ENCODE measurements at places on chromosomes 5 and 9. TPM values are rescaled to one million over a fixed set of nuclear protein-coding genes. Genes with fewer than 3 reads are reported as not detected.
A peak's percentile ranks its signal among the peaks of the same experiment; 100 is the strongest.

- H3K4me1 ChIP-seq = no peaks in the 10 kb centered on the region
- no peak overlapping the region for H3K4me3 ChIP-seq
These were observed 40.9 kb upstream of the BNIP1 start for GRCh38 chr5:173103411-173103810.

- no peak for DNase-seq
- H3K27me3 ChIP-seq = no peaks in the 10 kb centered on the region
- no peak overlapping the region for H3K27ac ChIP-seq
- H3K4me3 ChIP-seq = no peak overlapping the region
- H3K36me3 ChIP-seq = no peaks in the 10 kb centered on the region
These were observed 87.0 kb downstream of the RXRA start for GRCh38 chr9:134413112-134413715.

CDKN2B gene
- 0.80 TPM for total RNA-seq

DNA sequence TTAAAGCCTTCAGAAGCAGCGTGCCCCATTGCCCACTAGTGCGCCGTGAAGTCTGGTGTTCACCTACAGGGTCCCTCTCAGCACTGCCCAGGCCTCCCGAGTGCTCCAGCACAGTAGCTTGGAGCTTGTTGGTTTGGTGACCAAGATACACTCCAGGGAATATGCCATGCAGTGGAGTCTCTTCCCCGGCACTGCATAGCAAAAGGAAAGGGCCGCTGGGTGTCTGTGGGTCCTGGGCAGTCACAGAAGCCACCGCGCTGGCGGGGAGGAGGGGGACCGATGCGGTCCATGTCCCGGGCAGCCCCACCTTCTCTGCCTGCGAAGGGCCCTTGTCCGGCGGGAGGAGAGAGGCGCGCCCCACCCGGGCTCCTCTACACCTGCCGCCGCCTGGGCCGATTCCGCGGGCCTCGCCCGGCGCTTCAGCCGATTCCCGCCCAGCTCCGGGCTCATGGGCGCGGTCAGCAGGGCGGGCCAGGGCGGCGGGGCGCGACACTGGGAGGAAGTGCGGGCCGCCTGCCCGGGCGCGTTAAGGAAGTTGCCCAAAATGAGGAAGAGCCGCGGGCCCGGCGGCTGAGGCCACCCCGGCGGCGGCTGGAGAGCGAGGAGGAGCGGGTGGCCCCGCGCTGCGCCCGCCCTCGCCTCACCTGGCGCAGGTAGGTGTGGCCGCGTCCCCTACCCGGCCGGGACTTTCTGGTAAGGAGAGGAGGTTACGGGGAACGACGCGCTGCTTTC is at the start of gene SYK:
Gene SYK, plus strand, starts transcription at position 579 of the 732 bp plus-strand sequence. CDS start 42,080 bp downstream, outside the sequence.
- peak within 1 kb of the TSS; percentile 82 for H3K4me3 ChIP-seq
- H3K27ac ChIP-seq = peak within 1 kb of the TSS; percentile 94
- peaks cover 12% of the 10 kb centered on the region for H3K4me1 ChIP-seq
- H3K27me3 ChIP-seq = peaks cover 8% of the 10 kb centered on the region

HMCN2 gene
- 0.90 TPM for total RNA-seq

GRCh38 chr9:27925815-27926214 is 352.5 kb upstream of the C9orf72 start:
- DNase-seq = no peak
- H3K4me3 ChIP-seq = no peak overlapping the region
- H3K27ac ChIP-seq = no peak overlapping the region

GRCh38 chr9:91199739-91200497 is 161.8 kb downstream of the AUH start:
- no peak overlapping the region for H3K4me3 ChIP-seq
- peak overlapping the region; percentile 31 for H3K27ac ChIP-seq
- H3K36me3 ChIP-seq = no peaks in the 10 kb centered on the region
- peaks cover 4% of the 10 kb centered on the region for H3K4me1 ChIP-seq
- no peaks in the 10 kb centered on the region for H3K27me3 ChIP-seq

DNA sequence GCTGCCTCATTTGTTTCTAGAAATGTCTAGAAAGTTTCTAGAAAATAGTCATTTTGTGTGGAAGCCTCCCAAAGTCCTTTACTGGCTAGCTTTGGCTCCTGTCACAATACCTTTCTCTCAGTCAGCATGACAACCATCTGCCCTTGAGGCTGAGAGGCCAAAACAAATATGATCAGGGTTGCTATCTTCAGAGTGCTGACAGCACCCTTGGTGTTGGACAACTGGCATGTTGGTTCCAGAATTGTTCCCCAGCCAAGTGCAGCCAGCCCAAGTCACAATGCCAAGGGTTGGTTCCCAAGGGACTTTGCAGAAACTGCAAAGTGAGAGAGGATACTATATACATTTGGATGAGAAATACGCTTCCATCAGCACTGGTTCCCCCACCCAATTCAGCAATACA is 140.9 kb upstream of the GAS1 start:
- H3K4me3 ChIP-seq = no peak overlapping the region
- DNase-seq = no peak
- no peaks in the 10 kb centered on the region for H3K36me3 ChIP-seq
- H3K4me1 ChIP-seq = no peaks in the 10 kb centered on the region
- no peaks in the 10 kb centered on the region for H3K27me3 ChIP-seq

DNA sequence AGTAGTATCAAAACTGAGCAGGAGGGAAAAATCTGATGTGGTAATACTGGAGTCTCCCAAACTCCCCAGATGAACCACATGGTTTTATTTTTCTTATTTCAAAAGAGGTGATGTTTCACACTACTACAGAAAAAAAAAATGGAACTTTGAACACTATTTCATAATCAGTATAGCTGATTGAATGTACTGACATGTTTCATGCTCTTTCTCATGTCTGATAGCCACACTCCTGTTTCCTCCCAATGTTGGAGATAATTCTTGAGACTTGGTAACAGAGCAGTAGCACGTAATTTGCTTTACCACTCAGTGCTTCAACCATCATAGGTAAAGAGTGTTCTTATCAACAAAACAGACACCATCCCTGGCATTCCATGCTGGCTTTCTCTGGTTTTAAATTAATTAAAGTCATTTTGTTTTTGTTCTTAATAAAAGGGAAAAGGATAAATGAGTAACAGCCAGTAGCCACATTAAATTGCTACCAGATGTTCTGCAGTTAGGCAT is 85.2 kb downstream of the MUSK start:
- H3K27me3 ChIP-seq = no peaks in the 10 kb centered on the region
- no peak overlapping the region for H3K27ac ChIP-seq
- no peaks in the 10 kb centered on the region for H3K36me3 ChIP-seq
- H3K4me3 ChIP-seq = no peak overlapping the region
- peaks cover 2% of the 10 kb centered on the region for H3K4me1 ChIP-seq

GRCh38 chr5:80865551-80865950 is 94.6 kb upstream of the RASGRF2 start:
- H3K4me1 ChIP-seq = no peaks in the 10 kb centered on the region
- H3K4me3 ChIP-seq = no peak overlapping the region
- no peak for DNase-seq
- H3K36me3 ChIP-seq = peaks cover 6% of the 10 kb centered on the region
- no peaks in the 10 kb centered on the region for H3K27me3 ChIP-seq
- no peak overlapping the region for H3K27ac ChIP-seq

GRCh38 chr5:172003746-172004145 is 2.7 kb downstream of the FBXW11 start:
- DNase-seq = no peak
- H3K4me3 ChIP-seq = no peak overlapping the region
- H3K27me3 ChIP-seq = no peaks in the 10 kb centered on the region
- peaks cover 22% of the 10 kb centered on the region for H3K4me1 ChIP-seq

DNA sequence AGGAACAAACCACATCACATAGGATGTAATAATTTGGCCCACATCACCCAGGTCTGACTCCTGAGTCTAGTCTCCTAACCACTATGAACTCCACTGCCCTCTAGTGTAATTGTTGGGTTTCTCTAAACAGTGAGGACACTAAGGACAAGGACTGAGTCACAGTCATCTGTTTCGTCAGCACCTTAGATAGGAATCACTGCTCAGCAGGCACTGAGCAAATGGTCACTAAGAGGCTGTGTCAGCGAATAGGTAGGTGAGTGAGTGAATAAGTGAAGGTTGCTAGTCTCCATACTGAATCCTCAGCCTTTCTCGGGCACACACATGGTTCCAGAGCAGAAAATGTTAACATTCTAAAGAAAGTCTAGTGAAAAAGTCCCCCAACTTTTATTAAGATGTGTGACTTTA is 278.6 kb downstream of the SPOCK1 start:
- H3K4me1 ChIP-seq = no peaks in the 10 kb centered on the region
- no peak overlapping the region for H3K4me3 ChIP-seq
- no peak for DNase-seq
- no peaks in the 10 kb centered on the region for H3K36me3 ChIP-seq
- no peak overlapping the region for H3K27ac ChIP-seq

PRRC2B gene
- total RNA-seq = 23.0 TPM

- H3K27me3 ChIP-seq = no peaks in the 10 kb centered on the region
- H3K27ac ChIP-seq = no peak overlapping the region
- H3K36me3 ChIP-seq = no peaks in the 10 kb centered on the region
These were observed 16.6 kb upstream of the FEM1C start for GRCh38 chr5:115561176-115561575.

DNA sequence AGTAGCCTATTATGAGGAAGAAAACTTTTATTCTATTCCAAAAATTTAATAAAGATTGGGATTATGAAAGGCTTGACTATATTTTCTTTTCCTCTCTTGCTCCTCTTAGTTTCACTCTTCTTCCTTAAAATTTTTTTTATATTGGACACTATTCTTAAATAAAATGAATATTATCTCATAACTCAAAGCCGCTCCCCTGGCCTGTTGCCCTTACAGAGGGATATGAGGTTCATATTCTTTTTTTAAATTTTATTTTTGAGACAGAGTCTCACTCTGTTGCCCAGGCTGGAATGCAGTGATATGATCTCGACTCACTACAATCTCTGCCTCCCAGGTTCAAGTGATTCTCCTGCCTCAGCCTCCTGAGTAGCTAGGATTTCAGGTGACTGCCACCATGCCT is 106.8 kb upstream of the MPDZ start:
- no peaks in the 10 kb centered on the region for H3K4me1 ChIP-seq
- no peaks in the 10 kb centered on the region for H3K36me3 ChIP-seq
- DNase-seq = no peak
- H3K27me3 ChIP-seq = no peaks in the 10 kb centered on the region

DNA sequence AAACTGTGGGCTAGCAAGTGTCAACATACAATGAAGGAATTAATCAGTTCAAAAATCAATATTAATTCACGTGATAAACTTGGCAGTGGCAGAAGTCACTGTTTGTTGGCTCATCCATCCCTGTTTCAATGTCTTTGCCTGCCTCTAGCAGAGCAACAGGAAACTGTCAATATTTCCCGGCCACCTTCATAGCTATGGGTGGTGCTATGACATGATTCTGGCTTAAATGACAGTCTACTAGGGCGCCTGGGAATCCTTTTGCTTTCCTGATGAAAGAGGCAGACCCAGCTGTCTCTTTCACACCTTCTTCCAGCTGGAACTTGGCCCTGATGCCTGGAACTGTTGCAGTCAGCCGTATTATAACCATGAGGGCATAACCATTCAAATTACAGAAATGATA is 72.1 kb upstream of the DNAH5 start:
- no peak for DNase-seq
- H3K4me3 ChIP-seq = no peak overlapping the region
- H3K27ac ChIP-seq = no peak overlapping the region
- H3K27me3 ChIP-seq = peaks cover 10% of the 10 kb centered on the region

- no peaks in the 10 kb centered on the region for H3K27me3 ChIP-seq
- no peak overlapping the region for H3K4me3 ChIP-seq
- peaks cover 23% of the 10 kb centered on the region for H3K4me1 ChIP-seq
- H3K27ac ChIP-seq = no peak overlapping the region
- no peaks in the 10 kb centered on the region for H3K36me3 ChIP-seq
- no peak for DNase-seq
These were observed 3.5 kb upstream of the EXOSC2 start for GRCh38 chr9:130689937-130690700.

DNA sequence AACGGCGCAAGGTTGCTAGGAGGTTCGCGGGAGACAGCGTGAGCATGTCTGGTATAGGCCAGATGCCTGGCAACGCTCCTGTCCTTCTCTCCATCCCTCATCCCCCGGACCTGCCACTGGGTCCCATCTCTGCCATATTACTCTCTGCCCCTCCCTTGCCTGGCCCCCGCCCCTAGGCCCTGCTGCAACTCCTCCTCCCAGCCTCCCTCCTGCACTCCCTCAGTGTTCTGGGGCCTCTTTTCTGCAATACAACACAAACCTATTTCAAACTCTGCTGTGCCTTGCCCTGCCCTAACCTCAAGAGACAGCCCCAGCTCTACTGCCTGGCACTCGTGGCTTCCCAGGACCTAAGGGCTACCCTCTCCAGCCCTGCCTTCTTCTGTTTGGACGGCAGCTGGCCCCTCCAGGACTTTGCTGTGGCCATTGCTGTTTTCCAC is 8.9 kb upstream of the DBN1 start:
- no peaks in the 10 kb centered on the region for H3K27me3 ChIP-seq
- H3K4me1 ChIP-seq = peaks cover 30% of the 10 kb centered on the region
- no peak overlapping the region for H3K27ac ChIP-seq
- DNase-seq = no peak

DNA sequence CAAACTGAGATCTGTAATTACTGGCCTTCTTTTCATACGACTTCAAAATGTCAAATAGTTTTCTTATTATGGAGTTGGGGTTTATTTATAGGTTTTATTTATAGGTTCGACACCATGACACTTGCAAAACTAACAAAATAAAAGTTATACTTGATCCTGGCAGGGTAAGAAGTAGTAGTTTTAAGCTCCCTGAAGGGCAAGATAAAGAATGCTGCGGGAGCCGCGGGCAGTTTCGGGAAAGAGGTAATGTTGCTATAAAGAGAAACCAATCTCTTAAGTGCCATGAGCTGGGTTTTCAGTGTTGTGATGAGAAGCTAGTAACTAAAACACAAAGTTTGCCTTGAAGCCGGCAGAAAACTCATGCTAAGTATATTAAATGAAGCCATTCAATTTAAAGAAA is 24.8 kb downstream of the PTPN3 start:
- no peak overlapping the region for H3K27ac ChIP-seq
- H3K27me3 ChIP-seq = peaks cover 12% of the 10 kb centered on the region
- no peaks in the 10 kb centered on the region for H3K36me3 ChIP-seq
- no peak for DNase-seq
- no peaks in the 10 kb centered on the region for H3K4me1 ChIP-seq
- no peak overlapping the region for H3K4me3 ChIP-seq

HAVCR2 gene
- 14.5 TPM for total RNA-seq

- DNase-seq = no peak
- H3K4me3 ChIP-seq = no peak overlapping the region
- no peak overlapping the region for H3K27ac ChIP-seq
- H3K4me1 ChIP-seq = no peaks in the 10 kb centered on the region
These were observed 6.8 kb downstream of the GFPT2 start for GRCh38 chr5:180346358-180346757.

GRCh38 chr9:95874989-95875304 is 544 bp upstream of the ERCC6L2 start:
- no peaks in the 10 kb centered on the region for H3K36me3 ChIP-seq
- no peak overlapping the region for H3K27ac ChIP-seq
- H3K27me3 ChIP-seq = no peaks in the 10 kb centered on the region
- no peak overlapping the region for H3K4me3 ChIP-seq
- peaks cover 13% of the 10 kb centered on the region for H3K4me1 ChIP-seq

GRCh38 chr9:121239071-121239470 is 28.9 kb upstream of the GSN start:
- H3K4me3 ChIP-seq = no peak overlapping the region
- no peaks in the 10 kb centered on the region for H3K27me3 ChIP-seq
- no peak overlapping the region for H3K27ac ChIP-seq

GRCh38 chr9:93256878-93257807 is 73.2 kb downstream of the WNK2 start:
- H3K36me3 ChIP-seq = no peaks in the 10 kb centered on the region
- H3K27me3 ChIP-seq = no peaks in the 10 kb centered on the region
- no peak overlapping the region for H3K27ac ChIP-seq
- DNase-seq = no peak
- peaks cover 36% of the 10 kb centered on the region for H3K4me1 ChIP-seq
- H3K4me3 ChIP-seq = no peak overlapping the region

All from thymus (tissue), 14 donors.